ENCODE measurements at places on chromosomes 16 and 17.

GRCh38 chr17:7261379-7262191 is 693 bp downstream of the CLDN7 start:
- no peak for DNase-seq

DNA sequence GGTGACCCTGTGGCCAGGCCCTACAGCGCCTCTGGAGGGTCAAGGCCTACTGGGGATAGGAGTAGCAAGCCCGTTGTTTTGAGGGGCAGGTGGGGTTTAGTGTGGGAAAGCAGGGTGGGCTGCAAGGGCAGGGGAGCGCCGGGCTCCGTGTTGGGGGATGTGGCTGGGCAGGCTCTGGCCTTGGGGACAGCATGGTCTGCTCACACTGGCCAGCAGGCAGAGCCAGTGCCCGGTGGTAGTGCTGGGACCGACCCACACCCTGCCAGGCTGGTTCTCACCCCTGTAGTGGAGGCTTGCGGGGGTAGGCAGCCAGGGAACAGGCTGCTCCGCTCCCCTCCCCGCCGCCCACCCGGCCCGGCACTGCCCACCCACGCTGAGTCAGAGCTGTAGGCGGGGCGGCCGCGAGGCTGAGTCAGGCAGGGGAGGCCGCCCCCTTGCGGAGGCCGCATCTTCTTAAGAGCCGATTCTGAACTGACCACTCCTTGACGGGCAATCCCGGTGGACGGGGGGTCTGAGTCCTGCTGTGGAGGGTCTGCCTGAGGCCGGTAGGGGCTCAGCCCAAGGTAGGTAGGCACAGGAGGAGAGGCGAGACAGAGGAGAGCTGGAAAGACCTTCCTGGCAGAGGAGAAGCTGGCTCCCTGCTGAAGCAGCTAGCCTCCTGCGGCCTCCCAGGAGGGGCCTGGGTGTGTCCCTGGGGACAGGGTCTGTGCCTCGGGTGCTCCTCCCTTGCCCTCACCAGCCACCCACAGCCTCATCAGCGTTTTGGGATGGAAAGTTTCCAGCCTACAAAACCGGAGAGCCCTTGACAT is 62.4 kb downstream of the BAIAP2 start:
- DNase-seq: peak; percentile 88

DNA sequence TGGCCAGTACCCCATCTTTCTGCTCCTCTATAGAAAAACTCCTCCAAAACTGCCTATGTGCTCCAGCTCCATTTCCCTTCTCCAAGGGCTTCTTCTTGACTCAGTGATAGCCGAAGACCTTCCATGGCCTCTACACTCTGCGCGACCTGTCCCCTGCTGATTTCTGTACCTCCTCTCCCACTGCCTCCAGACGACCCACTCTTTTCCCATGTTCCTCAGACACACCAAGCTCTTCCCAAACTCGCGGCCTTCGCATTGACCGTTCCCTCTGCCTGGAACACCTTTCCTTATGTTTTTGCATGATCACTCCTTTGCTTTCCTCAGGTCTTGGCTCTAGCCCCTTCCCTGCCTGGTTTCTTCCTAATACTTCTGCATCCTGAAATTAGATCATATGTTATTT is 255.6 kb upstream of the SDK2 start:
- DNase-seq: no peak

GRCh38 chr16:28166394-28167208 is 45.2 kb downstream of the XPO6 start:
- no peak for DNase-seq

DNA sequence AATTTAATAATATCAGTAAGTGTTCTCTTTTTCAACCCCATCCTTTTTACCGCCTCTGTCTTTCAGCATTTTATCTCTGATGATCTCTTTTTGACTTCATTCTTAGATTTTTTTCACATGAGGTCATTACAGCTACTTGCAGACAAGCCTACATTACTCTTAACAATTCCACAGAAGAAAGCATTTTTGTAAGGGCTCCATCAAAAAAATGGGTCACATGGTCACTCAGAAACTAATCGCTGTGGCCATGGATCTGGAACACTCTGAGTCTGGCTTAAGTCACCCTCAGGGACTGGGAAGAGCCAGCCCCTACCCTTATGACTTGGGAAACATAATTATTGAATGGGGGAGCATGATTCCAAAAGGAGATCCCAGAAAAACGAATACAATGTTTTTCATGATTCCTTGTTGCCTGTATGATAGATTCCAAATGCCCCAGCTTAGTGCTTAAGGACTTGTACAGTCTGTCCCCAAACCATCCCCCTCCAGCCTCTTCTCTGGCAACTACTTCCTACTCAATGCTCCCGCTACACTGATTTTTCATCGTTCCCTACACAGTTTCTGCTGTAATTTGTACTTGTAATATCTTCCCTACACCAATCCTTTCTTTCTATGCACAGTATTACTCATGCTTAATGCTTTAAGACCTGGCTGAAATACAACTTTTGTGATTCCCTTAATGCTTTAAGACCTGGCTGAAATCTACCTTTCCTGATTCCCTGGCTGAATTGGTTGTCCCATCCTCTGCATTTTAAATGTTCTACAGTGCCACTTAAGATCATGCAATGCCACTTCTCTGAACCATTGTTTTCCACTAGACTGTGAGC is 457.8 kb downstream of the HS3ST4 start:
- no peak for DNase-seq

Data from fibroblast of villous mesenchyme (primary cell).